ENCODE measurements at places on chromosomes 11 and 22.

- no peak for DNase-seq
These were observed 16.2 kb upstream of the TEAD1 start for GRCh38 chr11:12657981-12658380.

GRCh38 chr11:76682684-76683083 is 12.1 kb upstream of the LRRC32 start:
- no peak for DNase-seq

- peak; percentile 53 for DNase-seq
These were observed 10.4 kb upstream of the CDC42BPG start for GRCh38 chr11:64854534-64855502.

DNA sequence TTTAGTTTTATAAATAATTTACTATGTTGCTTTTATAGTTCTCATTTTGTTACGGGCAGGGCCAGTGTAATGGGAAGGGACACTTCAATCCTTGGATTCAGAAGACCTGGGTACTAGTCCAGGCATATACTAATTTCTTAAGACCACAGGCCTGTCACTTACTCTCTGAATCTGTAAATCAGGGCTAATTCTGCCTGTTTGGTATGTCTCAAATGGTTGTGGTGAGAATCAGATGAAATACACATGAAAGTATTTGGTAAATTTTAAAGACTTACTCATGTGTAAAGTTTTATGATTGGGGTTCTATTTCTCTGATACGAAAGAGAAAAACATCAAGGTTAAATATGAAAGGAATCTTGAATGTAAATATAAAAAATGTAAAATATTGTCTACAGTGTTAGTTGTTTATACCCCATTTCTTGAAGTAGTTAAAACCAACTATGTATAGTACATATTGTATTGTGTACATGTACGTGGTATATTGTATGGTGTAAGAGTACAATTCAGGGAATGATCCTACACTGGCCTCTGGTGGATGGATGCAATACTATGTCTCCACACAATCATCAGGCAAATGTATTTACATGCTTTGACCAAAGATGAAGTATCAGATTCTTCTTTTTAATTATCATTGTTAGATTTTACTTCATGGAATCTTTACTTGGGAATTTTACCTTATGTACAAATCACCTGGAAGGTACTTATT is 24.5 kb upstream of the RAG2 start:
- no peak for DNase-seq

All from stimulated activated CD8-positive, alpha-beta memory T cell treated with anti-CD3 and anti-CD28 coated beads, Interleukin-12 subunit alpha, Interleukin-12 subunit beta, amount 100 ng/mL, for 4 hours (primary cell).